ENCODE measurements at places on chromosomes 5 and 9.

GRCh38 chr9:76873056-76873792, 32.7 kb downstream of the PRUNE2 start:
- DNase-seq = no peak

DNA sequence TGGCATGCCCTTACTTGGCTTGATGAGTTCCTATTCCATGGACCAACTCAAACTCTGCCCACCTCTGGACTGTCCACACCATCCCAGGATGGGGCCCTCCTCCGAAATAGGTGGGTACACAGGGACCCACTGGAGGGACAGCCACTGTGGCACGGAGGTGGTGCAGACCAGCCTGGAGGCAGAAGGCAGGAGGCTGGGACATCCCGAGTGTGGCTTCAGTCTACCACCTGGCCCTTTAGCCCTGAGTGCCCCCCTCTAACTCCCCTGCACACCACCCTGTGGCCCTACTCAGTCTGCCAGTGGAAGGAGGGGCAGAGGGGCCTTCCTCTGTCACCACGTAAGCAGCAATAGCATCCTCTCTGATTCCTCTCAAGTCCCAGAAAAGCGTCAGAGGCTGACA, 3.7 kb downstream of the IL3 start:
- no peak for DNase-seq

DNA sequence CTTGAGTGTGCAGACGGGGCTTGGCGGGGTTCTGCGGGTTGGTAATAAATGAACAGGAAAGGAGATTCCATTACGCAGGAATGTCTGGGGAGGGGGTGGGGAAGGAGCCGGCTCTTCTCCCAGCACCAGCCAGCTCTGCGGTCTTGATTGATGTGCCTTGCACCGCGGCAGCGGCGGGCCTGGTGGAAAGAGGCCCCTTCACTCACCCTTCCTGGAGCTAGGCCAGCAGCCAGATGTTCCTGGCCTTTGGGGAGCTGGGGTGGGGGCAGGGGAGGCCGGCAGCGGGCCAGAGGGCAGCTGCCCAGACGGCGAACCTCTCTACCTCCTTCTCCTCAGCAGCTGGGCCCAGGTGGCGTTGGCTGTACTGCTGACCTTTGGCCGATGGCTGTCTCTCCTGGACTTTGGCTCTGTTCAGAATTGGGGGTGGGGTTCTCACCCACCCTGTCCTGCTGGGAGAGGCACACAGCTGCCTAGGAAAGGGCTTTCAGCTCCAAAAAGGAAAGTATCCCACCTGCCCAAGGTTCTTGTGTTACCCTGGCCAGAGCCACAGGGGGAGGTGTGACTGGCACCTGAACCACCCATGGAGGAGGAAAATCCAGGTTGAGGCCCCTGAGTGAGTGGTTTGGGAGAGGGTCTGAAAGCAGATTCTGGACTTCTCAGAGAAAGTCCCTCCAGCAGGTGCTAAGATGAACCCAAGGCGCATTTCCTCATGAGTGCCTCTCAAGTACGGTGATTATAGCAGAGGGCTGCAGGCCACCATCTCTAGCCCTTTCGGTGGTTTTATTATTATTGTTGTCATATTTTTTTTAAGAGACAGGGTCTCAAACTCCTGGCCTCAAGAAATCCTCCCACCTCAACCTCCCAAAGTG, 58.0 kb upstream of the SYNPO start:
- peak; percentile 78 for DNase-seq

GRCh38 chr5:175516933-175517823, 38.8 kb downstream of the SFXN1 start:
- DNase-seq = no peak

GRCh38 chr5:10532421-10532820, 31.4 kb upstream of the ANKRD33B start:
- DNase-seq = no peak

DNA sequence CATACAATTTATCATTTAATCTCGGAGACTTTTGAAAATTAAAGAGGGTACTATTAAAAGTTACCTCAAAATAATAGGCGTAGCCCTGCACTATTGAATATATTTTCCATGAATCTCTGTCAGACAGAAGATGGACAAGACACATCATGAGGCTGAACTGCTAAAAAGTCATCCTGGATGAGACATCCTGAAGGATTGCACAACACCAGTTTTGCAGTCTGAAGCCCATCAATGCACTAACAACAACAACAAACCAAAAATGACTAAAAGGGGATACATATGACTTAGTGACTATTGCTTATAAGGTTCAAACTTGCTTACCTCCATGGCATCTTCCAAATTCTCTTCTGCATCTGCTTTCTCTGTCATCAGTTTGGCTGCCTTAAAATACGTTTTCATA, 15.7 kb downstream of the LMBRD2 start:
- DNase-seq = no peak

GRCh38 chr5:113451797-113452196, 17.0 kb upstream of the TSSK1B start:
- DNase-seq = no peak

GRCh38 chr5:179882338-179882737, 23.7 kb upstream of the MRNIP start:
- DNase-seq = no peak

- DNase-seq = no peak
These were observed 214.3 kb downstream of the ARRDC3 start for GRCh38 chr5:91168859-91169258.

GRCh38 chr9:85042981-85043647, 373.6 kb downstream of the NTRK2 start:
- no peak for DNase-seq
